ENCODE measurements at places on chromosomes 7 and 10.

- no peak for DNase-seq
Measured at GRCh38 chr10:14782691-14783363, 8.1 kb upstream of the FAM107B start.

- DNase-seq = no peak
Measured at GRCh38 chr7:2474813-2475677, 1.2 kb downstream of the GRIFIN start.

- no peak for DNase-seq
Measured at GRCh38 chr7:152052771-152053170, 27.3 kb downstream of the GALNT11 start.

- no peak for DNase-seq
Measured at GRCh38 chr10:102579328-102579727, 65.0 kb upstream of the TRIM8 start.

All from central memory CD4-positive, alpha-beta T cell (primary cell).